Stimulated activated naive CD8-positive, alpha-beta T cell treated with anti-CD3 and anti-CD28 coated beads, Interleukin-15, amount 100 ng/mL, for 72 hours (primary cell): ENCODE measurements at places on chromosomes 2 and 18.

- DNase-seq: no peak
Observed at GRCh38 chr18:57621246-57621604, 411 bp downstream of the NARS1 start.

DNA sequence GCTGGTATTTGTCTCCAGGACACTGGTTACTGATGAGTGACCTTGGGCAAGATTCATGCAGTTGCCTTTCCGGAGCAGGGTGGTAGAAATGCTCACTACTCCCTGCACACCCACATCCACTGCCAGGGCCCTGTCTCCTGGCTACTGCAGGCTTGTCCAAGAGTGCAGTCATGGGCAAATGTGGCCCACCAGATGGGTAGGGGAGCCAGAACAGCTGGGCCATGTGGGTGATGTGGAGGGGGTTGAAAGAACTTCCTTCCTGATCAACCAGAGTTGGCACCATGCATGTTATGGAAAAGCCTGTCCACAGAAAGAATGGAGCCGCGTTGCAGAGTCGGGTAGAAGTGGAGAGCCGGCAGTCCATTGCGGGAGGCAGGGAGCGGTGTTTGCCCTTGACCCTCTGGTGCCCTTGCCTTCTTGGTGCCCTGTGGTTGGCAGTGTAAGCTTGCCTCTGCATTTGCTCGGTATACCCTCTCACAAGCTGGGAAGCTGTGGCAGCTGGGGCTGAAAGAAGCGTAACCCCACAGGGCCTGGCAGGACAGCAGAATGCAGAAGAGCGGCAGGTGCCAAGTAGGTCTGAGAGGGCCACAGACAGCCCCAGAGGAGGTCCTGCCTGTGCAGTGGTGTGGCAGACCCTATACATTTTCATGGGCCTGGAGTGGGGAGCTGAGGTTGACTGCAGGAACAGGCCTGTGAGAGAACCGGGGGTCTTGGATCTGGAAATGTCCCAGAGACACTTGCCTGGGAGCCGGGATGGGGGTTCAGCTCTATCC lies 253.2 kb downstream of the TFCP2L1 start:
- no peak for DNase-seq

DNA sequence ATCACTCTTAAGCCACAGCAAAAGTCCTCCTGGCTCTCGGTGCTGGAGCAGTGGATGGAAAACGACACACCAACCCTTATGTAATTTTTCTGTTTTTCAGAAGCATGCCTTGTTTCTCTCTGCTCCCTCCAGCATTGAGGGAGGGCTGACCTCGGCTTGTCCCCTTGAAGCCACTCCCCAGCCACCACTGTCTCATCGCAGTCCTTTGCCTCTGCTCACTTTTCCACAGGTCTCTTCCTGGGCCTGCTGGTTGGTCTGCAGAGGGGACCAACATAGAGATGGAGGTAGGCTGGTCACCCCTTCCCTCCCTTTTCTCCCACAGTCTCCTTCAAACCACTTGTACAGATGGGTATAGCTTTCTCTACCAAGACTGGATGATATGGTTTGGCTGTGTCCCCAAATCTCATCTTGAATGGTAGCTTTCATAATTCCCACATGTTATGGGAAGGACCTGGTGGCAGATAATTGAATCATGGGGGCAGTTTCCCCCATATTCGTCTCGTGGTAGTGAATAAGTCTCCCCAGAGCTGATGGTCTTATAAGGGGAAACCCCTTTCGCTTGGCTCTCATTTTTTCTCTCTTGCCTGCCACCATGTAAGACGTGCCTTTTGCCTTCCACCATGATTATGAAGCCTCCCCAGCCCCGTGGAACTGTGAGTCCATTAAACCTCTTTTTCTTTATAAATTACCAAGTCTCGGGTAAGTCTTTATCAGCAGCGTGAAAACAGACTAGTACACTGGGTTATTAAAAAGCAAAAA lies 14.3 kb upstream of the RIOK3 start:
- no peak for DNase-seq

GRCh38 chr18:5584746-5585417 lies 41.1 kb upstream of the EPB41L3 start:
- no peak for DNase-seq

DNA sequence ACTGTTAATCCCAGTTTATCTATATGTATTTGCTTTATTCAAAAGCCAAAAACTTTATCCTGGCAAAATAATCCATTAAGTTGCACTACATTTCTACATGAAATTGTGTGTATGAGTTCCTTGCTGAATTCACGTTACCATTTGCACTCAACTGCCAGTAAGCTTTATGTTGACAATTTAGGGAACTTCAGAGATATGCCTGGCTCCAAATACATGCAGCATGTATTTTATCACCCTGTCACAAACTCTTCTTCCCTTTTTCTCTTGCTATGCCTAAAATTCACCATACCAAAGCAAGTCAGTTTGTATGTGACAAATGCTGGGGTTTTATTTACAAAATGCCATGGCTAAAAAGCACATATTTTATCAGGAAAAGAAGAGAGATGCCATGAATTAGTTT lies 157.6 kb upstream of the CDH2 start:
- no peak for DNase-seq

DNA sequence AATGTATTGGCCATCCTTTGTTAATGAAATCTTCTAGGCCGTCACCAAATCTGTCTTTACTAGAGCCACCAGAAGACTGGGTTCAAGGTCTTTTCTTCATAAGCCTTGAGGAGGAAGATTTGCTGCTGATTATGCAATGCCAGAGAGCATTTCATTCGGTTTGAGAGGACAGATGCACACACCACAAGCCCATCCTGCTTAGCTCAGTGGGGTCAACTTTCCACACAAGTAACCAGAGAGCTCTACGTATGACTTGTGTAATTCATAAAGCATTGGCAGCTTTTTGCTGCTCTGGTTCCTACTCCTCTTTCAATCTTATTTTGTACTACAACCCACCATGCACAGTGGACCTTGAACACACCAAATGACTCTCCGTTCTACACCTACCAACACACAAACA lies 106.9 kb downstream of the OSR1 start:
- no peak for DNase-seq

- DNase-seq: no peak
Observed at GRCh38 chr2:11196246-11196645, 41.0 kb downstream of the SLC66A3 start.

- no peak for DNase-seq
Observed at GRCh38 chr2:14936426-14936825, 303.9 kb downstream of the LRATD1 start.

DNA sequence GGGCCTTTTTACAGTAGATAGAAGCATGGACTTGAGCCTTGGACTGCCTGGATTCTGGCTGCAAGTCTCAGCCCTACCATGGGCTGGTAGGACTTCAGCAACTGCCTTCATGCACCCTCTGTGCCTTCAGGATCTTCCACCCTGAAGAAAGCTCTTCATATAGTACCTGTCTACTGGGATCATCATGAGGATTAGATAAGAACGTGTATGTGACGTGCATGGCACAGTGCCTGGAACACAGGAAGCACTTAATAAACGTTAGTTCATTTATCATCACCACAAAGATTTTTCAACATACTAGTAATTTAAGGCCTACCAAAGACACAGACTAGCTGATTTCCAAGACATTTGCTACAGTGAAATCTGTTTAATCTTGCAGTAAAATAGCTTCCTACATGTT lies 53.2 kb upstream of the ITM2C start:
- no peak for DNase-seq

DNA sequence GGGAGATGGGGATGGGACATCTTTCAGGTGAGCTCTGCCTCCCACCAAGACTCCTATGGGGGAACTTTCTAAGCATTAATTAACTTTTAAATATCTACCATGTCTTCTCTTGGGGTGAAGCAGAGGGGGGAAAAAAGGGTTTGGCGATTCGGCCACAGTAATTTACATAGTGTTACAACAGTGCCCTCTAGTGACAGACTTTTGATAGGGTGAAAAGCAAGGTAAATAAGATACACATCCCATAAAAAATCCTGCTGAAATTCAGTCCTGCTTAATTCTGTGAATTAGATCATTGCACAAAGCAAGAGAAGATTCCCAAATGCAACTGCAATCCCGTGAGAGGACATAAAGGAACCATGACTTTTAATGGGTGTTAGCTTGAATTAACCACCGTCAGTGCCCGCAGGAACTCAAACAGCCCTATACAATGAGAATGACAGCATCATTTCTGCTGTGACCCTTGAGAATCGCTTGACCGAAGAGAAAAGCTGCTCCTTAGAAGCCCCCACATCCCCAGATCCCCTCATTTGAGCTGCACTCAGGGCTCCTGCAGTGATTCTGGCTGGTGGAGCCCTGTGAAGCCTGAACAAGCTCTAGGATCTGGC lies 32.8 kb downstream of the FAM124B start:
- DNase-seq: no peak
